ENCODE measurements at places on chromosomes 1 and 21.

- no peak for DNase-seq
Observed at GRCh38 chr1:112754116-112754628, 39.0 kb upstream of the PPM1J start.

GRCh38 chr1:212760126-212760823, 31.3 kb downstream of the NSL1 start:
- peak; percentile 7 for DNase-seq

GRCh38 chr1:35560256-35561225, 2.9 kb downstream of the NCDN start:
- DNase-seq, result no peak

GRCh38 chr1:232074265-232074664, 447.7 kb downstream of the DISC1 start:
- no peak for DNase-seq

GRCh38 chr1:105427543-105427942, 1628.9 kb upstream of the PRMT6 start:
- DNase-seq, result no peak
